ENCODE measurements at places on chromosomes 2 and 18. TPM values are rescaled to one million over a fixed set of nuclear protein-coding genes. Genes with fewer than 3 reads are reported as not detected.

GRCh38 chr2:68158134-68158447 is 403 bp downstream of the PNO1 start:
- H3K4me1 ChIP-seq, result peaks cover 10% of the 10 kb centered on the region
- H3K27ac ChIP-seq, result peak overlapping the region; percentile 94
- H3K4me3 ChIP-seq, result peak overlapping the region; percentile 62
- H3K27me3 ChIP-seq, result no peaks in the 10 kb centered on the region
- DNase-seq, result no peak

GRCh38 chr2:235611349-235611748 is 117.5 kb downstream of the AGAP1 start:
- no peaks in the 10 kb centered on the region for H3K36me3 ChIP-seq
- H3K27me3 ChIP-seq, result no peaks in the 10 kb centered on the region
- no peak overlapping the region for H3K27ac ChIP-seq
- H3K4me1 ChIP-seq, result peaks cover 20% of the 10 kb centered on the region
- no peak for DNase-seq
- no peak overlapping the region for H3K4me3 ChIP-seq

Gene RAB6D
- not detected for total RNA-seq

- H3K27me3 ChIP-seq, result no peaks in the 10 kb centered on the region
- H3K4me1 ChIP-seq, result no peaks in the 10 kb centered on the region
- no peak for DNase-seq
- no peaks in the 10 kb centered on the region for H3K36me3 ChIP-seq
These were observed 62.0 kb upstream of the TAF1B start for GRCh38 chr2:9781252-9781651.

DNA sequence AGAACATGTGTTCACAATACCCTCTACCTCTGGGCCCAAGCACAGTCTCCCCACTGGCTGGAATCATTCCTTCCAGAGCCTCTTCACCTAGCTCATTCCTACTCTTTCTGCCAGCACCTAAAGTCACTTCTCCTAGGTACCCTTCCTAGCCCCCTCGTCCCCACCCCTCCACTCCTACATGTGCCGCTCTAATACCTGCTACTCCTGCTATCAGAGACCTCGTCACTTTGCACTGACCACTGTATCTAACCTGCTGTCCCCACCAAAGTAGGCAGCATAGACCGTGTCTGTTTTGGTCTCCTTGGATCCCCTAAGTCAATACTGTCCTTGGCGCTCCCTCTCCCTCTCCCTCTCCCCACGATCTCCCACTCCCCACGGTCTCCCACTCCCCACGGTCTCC is 53.2 kb upstream of the PKDCC start:
- H3K27me3 ChIP-seq, result no peaks in the 10 kb centered on the region
- no peak overlapping the region for H3K27ac ChIP-seq
- no peak for DNase-seq
- H3K4me3 ChIP-seq, result no peak overlapping the region
- H3K4me1 ChIP-seq, result 0 out of 2 replicates have a peak, but pooled peaks cover 5% of the 10 kb centered on the region

Gene ACTG2
- 78.8 TPM for total RNA-seq

DNA sequence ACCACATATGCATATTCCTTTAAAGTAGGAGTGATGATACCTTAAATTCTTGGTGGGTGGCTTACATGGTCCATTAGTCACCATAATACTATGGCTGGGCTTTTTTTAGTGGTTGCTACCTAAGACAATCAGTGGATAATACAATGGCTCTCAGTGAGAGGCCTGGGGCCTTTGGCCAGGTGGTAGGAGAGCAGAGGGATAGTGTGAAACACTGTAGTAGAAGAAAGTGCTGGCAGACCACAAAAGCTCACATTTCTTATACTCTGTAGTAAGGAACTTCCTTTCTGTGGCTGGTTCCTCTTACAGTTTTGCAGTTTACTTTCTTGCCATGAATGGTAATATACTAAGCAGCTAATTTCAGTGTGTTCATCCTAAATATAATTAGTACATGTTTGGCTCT is 583.5 kb downstream of the XIRP2 start:
- no peak overlapping the region for H3K4me3 ChIP-seq
- H3K27ac ChIP-seq, result no peak overlapping the region
- H3K4me1 ChIP-seq, result no peaks in the 10 kb centered on the region
- H3K36me3 ChIP-seq, result no peaks in the 10 kb centered on the region
- DNase-seq, result no peak

DNA sequence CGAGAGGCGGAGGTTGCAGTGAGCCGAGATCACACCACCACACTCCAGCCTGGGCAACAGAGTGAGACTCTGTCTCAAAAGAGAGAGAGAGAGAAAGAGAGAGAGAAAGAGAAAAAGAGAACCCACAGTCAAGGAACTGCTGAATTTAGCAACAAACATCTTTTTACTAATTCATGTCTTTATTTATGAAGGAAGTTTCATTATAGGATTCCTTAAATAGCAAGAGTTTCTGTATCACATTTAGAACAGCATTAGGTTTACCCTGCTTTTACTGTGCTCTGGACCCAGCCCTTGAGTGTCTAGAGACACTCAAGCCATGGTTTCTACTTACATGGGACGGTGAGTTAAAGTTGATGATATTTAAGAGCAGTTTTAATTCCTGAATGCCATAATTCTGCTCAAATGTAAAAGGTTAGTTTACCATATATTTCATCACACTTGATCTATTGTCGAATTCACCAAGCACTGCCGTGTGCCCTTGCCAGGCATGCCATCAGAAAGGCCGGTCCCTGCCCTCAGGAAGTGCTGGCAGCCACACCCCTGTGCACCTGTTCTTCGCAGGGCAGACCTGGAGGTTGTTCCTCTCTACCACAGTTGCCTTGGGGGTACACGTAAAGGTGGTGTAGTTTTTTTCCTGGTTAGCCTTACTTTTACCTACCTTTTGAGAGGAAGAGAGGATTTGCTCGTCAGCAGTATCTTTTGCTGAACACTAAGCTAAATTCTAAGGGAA is 153.3 kb downstream of the LDLRAD4 start:
- H3K4me1 ChIP-seq, result peaks cover 44% of the 10 kb centered on the region
- H3K27me3 ChIP-seq, result no peaks in the 10 kb centered on the region
- H3K27ac ChIP-seq, result no peak overlapping the region
- no peak overlapping the region for H3K4me3 ChIP-seq
- H3K36me3 ChIP-seq, result no peaks in the 10 kb centered on the region

- peak overlapping the region; percentile 81 for H3K4me3 ChIP-seq
- peaks cover 52% of the 10 kb centered on the region for H3K4me1 ChIP-seq
- no peaks in the 10 kb centered on the region for H3K27me3 ChIP-seq
- H3K27ac ChIP-seq, result peak overlapping the region; percentile 95
- no peak for DNase-seq
These were observed 3.2 kb downstream of the CFLAR start for GRCh38 chr2:201118961-201119854.

Gene MGAT4A
- total RNA-seq, result not detected

Gene ST8SIA3
- not detected for total RNA-seq

Gene C1QL2
- total RNA-seq, result not detected

Gene UGT1A10
- total RNA-seq, result not detected

Gene CYTIP
- not detected for total RNA-seq

Gene MPP4
- 5.3 TPM for total RNA-seq

- H3K27ac ChIP-seq, result no peak overlapping the region
- H3K27me3 ChIP-seq, result no peaks in the 10 kb centered on the region
- H3K4me1 ChIP-seq, result peaks cover 11% of the 10 kb centered on the region
- no peaks in the 10 kb centered on the region for H3K36me3 ChIP-seq
- DNase-seq, result no peak
These were observed 132.5 kb upstream of the ID2 start for GRCh38 chr2:8549273-8549922.

DNA sequence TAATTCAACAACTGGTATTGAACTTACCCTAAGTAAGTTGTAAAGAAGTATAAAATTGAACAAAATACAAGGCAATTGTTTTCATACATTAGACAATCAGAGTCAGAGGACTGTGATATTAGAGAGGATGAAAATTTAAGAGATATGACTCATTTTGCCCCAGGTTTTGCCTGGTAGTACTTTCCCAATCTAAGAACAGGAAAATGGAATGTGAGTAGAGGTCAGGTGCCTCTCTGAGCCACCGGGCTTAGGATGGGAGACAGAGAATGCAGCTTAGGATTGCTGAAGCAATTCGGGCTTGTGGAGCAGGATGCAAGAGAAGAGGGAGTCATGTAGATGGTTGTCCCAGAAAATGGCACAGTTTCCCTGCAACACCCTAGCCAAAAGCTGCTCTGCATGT is 219.7 kb upstream of the CHST9 start:
- no peak overlapping the region for H3K27ac ChIP-seq
- H3K27me3 ChIP-seq, result 0 out of 2 replicates have a peak, but pooled peaks cover 2% of the 10 kb centered on the region
- DNase-seq, result no peak
- H3K4me3 ChIP-seq, result no peak overlapping the region

- H3K4me3 ChIP-seq, result no peak overlapping the region
- no peak for DNase-seq
- peaks cover 6% of the 10 kb centered on the region for H3K4me1 ChIP-seq
- no peaks in the 10 kb centered on the region for H3K27me3 ChIP-seq
- H3K27ac ChIP-seq, result no peak overlapping the region
These were observed 34.2 kb downstream of the ROCK2 start for GRCh38 chr2:11310212-11310611.

DNA sequence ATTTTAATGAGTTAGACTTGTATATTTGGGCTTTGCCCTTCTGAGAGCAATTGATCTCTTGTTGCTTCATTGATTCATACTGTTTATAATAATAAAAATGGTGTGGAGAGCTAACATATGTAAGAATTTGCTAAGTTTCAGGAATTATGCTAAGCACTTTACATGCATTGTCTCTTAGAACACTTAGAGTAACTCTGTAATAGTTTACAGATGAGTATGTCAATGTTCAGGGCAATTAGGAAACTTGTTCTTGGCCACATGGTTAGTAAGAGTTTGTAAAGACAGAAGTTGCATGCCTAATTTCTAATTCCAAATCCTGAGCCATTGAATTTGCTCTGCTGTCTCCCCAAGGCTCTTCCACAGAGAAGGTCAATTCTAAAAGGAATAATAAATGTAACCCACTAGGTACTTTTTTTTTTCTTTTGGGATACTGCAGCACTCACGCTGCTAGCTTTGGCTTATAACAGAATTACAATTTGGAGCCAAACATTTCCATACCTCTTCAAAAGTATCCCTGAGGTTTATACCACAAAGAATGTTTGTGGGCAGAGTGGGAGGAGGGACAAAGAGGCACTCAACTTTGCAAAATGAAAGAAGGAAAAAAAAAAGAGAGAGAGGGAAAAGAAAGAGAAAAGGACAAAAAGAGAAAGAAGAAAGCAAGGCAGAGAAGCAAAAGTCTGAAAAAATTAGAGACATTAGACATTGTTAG is 232.4 kb downstream of the CALCRL start:
- H3K36me3 ChIP-seq, result no peaks in the 10 kb centered on the region
- H3K4me3 ChIP-seq, result no peak overlapping the region
- H3K4me1 ChIP-seq, result no peaks in the 10 kb centered on the region
- no peaks in the 10 kb centered on the region for H3K27me3 ChIP-seq

GRCh38 chr2:129565551-129566109 is 413.8 kb upstream of the RAB6C start:
- no peak overlapping the region for H3K27ac ChIP-seq
- no peaks in the 10 kb centered on the region for H3K36me3 ChIP-seq
- DNase-seq, result no peak
- H3K27me3 ChIP-seq, result no peaks in the 10 kb centered on the region

- H3K4me3 ChIP-seq, result no peak overlapping the region
- no peak overlapping the region for H3K27ac ChIP-seq
These were observed 32.9 kb downstream of the SMAD7 start for GRCh38 chr18:48917579-48918517.

- no peak overlapping the region for H3K4me3 ChIP-seq
- DNase-seq, result no peak
- no peaks in the 10 kb centered on the region for H3K36me3 ChIP-seq
- H3K27me3 ChIP-seq, result no peaks in the 10 kb centered on the region
These were observed 529.2 kb downstream of the LRP1B start for GRCh38 chr2:141601511-141602152.

Gene RTP5
- total RNA-seq, result not detected

Gene SAG
- total RNA-seq, result not detected
